D721Med (cell line): ENCODE measurements at places on chromosomes 12 and 14.

GRCh38 chr12:19332196-19332595 is 107.1 kb upstream of the AEBP2 start:
- DNase-seq, result no peak

DNA sequence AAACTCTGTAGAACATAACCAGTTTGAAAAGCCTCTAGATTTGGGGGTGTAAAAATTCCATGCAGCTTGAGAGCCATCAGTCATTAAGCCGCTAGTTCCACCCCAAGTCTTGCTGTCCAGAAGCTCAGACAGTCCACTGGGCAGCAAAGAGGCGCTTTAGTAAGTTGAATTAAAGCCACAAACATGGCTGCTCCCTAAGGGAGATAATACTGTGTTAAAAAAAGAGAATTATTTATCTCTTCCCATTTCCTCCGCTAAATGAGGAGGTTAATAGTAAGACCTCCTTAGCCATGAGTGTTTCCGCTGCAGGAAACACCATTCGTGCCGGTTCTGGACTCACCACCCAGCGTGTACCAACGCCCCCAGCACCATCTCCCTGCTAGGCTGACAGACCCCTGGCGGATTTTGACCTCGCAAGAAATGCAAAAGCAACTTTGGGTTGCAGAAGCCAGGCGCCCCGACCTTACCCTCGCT is 536 bp downstream of the TM7SF3 start:
- DNase-seq, result no peak

DNA sequence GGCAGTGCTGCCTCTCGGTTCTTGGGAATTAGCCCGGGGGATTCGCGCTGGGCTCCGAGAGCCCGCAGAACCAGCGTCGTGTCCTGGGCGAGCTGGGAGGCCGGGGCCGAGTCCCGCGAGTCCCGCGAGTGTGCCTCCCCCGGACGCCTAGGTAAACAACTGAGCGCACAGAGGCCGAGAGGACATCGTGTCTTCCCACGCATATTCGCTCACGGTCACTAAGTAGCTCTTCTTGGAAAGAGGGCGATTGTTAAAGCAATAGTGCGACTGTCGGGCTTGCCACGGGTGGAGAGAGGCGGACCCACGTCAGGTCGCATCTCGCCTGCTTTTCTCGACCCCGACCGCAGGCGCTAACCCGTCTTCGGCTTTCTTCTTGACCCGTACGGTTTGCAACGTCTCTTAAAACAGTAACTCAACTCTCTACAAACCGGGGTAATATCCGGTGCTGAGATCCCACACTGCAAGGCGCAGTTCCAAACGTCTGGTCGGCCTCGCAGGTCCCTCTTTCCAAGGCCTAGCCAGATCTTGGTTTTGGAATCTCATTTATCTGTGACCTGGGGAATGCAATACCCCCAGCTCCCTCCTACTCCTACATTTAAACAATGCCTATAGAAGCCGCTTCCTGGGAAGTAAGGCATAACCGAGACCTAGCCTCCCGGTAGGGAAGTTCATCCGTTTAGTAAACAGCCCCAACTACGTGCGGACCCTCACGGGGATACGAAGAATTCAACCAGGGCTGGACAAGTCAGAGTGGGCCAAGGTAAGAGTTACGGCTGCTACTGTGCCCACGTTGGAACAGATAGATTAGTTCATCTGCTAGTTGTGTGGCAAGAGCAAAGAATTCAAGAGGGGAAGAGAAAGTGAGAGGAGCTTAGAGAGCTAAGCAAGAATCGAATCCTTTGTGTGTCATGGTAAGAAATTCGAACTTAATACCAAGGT is 736 bp upstream of the PHLDA1 start:
- no peak for DNase-seq

DNA sequence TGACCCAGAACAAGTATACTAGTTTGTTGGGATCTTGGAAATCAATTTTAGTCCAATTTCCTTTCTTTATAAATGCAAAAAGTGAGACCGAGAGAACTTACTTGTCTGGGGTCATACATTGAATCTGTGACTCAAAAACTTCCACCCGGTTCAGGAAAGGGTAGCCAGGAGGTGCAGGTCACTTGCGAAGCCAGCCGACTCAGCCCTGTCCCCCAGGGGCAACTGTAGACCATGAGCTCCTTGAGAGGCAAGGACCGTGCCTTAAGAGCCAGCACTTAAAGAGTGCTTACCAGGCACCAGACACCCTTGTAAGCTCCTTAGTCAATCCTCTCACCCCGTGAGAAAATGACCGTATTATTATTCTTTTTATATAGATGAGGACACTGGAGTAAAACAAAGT is 505 bp upstream of the BCDIN3D start:
- no peak for DNase-seq

DNA sequence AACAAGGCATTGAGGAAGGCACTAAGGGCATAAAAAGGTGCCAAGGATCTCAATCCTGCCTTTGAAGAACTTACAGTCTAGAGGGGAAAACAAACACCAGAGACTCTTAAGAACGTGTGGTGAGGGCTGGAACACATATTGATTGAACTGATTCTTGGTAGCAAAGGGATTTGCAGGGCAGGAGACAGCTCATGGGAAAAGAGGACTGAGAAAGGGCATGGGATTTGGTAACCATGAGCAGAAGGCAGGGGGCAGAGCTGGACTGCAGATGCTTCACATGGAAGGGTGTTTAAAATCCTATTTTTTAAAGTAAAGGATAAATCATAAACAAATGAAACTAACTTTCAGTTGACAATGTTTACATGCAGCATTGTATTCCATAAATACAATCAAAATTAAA is 203.1 kb downstream of the ITPR2 start:
- DNase-seq, result no peak

DNA sequence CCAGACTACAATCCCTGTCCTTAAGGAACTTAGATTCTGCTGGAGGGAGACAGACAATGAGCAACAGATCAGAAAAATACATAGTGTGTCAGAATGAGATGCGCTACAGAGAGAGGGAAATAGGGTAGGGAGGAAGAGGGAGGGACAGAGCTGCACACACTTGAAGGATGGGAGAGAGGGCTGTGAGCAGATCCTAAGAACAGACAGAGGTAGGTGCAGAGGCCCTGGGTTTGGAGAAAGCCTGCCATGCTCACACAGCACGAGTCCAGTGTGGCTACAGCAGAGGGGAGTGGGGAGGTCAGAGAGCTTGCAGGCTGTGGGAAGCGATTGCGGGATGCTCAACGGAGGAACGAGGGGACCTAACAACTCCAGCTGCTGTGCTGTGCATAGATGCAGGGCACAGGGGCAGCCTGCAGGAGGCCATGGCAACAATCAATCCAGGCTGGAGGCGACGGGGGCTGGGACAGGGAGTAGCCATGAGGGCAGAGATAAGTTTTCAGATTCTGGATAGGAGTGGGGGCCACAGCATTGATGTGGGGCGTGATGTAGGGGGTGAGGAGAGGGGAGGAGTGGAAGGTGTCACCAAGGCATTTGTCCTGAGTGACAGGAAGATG is 20.7 kb downstream of the FAIM2 start:
- DNase-seq, result no peak

DNA sequence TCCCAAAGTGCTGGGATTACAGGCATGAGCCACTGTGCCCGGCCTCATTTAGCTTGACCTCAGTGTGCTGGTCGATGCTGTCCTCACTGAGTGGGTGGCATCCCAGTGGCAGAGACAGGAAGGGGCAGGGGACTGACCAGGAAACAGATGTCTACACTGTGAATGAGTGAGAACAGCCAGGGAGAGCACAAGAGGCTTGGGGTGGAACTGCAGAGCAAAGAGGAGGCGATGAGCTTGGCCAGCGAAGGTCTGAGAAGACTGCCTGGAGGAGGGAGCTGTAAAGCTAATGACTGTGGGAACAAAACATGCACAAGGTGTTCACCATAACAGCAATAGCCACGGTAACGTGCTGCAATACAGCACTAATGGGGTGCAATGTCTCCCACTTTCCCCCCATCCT is 57.2 kb upstream of the BEGAIN start:
- no peak for DNase-seq

DNA sequence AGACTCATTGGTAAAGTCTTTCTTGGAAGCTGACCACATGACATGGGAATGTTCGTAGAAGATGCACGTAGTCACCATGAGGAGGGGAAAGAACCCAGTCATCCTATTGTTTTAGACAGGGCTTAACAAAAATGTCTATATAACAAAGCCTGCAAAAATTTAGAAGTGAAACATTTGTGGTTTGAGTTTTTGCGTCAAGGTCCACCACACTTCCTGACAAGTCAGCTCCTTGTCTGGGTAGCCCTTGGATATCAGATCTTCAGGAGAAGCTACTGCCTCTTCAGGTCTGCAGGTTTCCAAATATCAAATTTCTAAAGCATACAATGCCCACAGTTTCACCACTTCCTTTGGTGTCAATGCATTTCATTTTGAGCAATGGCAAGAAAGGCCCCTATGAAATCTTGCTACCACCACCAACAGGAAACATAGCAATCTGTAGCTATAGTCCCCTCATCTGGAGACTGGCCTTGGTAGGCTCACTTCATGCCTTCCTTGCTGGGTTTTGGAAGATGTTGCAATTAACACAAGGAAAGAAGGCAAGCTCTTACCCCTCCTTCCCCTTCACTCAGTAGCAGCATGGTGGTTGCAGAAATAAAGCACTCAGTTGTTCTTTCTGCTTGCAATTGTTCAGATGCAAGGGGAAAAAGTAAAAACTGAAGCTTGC is 235.2 kb downstream of the PCNX1 start:
- no peak for DNase-seq
